ENCODE measurements at places on chromosomes 1 and 21. TPM values are rescaled to one million over a fixed set of nuclear protein-coding genes. Genes with fewer than 3 reads are reported as not detected.

The CYP4A11 gene
- total RNA-seq, result not detected

The CLCA1 gene
- total RNA-seq, result not detected

DNA sequence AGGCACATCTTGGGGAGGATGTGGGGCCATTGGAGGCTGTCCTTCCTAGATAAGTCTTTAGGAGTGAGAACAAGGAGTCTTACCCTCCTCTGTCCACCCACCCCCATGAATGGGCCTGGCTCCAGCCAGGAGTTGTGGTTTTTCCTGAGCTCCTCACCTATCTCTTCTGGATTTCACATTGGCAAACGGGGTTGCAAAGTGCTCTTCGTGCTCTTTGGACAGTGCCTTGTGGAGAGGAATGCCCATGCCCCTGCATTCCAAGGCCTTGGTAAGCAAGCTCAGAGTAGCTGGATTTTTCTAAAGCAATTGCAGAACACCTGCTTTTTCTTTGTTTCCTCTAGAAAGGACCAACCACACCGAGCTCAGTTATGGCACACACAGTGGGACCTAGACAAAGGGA, 152.1 kb upstream of the CAMK1G start:
- no peaks in the 10 kb centered on the region for H3K27me3 ChIP-seq
- no peak for DNase-seq
- H3K4me3 ChIP-seq, result no peak overlapping the region
- H3K4me1 ChIP-seq, result peaks cover 31% of the 10 kb centered on the region

The EDEM3 gene
- total RNA-seq, result 44.5 TPM

The ZBTB17 gene
- total RNA-seq, result 22.1 TPM

The ORC1 gene
- 15.5 TPM for total RNA-seq

DNA sequence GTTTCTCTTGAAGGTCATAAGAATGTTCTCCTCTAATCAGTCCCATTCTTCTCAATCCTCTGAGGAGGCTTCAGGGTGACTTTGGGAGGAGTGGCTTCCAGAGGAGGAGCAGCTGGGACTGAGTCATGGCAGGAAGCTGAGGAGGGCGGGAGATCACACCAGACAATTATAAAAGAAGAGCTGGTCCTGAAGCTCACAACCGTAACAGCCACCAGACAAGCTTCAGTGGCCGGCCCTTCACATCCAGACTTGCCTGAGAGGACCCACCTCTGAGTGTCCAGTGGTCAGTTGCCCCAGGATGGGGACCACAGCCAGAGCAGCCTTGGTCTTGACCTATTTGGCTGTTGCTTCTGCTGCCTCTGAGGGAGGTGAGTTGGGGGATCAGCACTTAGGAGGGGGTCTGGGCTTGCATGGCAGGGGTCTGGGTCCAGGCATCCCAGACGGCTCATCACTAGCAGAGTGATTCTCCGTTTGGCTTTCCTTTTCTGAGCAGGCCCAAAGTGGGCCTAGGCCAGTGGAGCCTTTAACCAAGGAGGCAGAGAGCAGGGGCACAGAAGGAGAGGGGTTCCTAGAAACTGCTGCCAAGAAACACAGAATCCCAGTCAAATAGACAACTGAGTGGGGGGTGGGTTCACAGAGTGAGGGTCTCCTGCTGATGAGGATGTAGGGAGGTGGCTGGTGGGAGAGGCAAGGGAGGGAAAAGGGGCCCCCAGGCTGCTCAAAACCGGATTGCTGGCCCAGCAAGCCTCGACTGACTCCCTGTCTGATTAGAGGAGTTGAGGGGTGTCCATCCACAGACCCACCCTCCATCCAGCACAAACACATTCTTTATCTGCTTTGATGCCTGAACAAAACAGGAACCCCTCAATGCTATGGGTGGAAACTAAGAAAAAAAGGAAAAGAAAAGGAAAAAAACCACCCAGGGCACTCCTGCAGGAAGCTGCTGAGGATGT, at the start of gene ECM1:
TSS of gene ECM1 (plus strand) at position 198 of the 953 bp plus-strand sequence. CDS start at position 299, 101 bp downstream.
- H3K27me3 ChIP-seq, result no peaks in the 10 kb centered on the region
- peaks cover 7% of the 10 kb centered on the region for H3K4me1 ChIP-seq
- peak; percentile 30 for DNase-seq
- H3K4me3 ChIP-seq, result no peak within 1 kb of the TSS

- no peak overlapping the region for H3K4me3 ChIP-seq
- no peak overlapping the region for H3K27ac ChIP-seq
- peak; percentile 84 for DNase-seq
These were observed 6.1 kb upstream of the ADAM15 start for GRCh38 chr1:155044812-155045657.

The PGLYRP4 gene
- total RNA-seq, result 0.38 TPM

GRCh38 chr1:235275836-235276235, 52.1 kb downstream of the ARID4B start:
- no peaks in the 10 kb centered on the region for H3K27me3 ChIP-seq
- no peak overlapping the region for H3K27ac ChIP-seq
- H3K4me3 ChIP-seq, result no peak overlapping the region
- H3K4me1 ChIP-seq, result peaks cover 20% of the 10 kb centered on the region
- DNase-seq, result no peak

DNA sequence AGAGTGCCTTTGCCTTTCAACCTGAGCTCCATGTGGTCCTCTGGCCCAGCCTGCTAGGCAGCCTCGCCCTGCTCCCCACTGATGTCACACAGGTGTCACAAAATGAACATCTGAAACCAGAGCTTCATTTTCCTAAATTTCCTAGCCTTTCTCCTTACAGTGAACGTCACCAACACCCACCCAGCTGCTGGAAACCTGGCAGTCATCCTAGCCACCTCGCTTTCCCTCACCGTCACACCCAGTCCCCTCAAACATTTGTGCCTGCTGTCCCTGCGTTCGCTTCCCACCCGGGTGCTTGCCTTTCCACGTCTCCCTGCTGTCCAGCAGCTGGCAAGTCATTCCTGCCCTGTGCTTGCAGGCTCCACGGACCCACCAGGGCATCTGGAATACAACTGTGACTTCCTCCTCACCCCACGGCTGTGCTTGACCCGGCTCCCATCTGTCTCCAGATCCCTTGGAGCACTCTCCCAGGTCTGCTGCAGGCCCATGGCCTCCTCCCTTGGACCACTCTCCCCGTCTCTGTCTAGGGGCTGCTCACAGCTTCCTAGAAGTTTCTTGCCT, 23.5 kb downstream of the ADARB1 start:
- peaks cover 46% of the 10 kb centered on the region for H3K27me3 ChIP-seq
- H3K4me3 ChIP-seq, result no peak overlapping the region
- H3K4me1 ChIP-seq, result no peaks in the 10 kb centered on the region
- no peak overlapping the region for H3K27ac ChIP-seq
- no peaks in the 10 kb centered on the region for H3K36me3 ChIP-seq

DNA sequence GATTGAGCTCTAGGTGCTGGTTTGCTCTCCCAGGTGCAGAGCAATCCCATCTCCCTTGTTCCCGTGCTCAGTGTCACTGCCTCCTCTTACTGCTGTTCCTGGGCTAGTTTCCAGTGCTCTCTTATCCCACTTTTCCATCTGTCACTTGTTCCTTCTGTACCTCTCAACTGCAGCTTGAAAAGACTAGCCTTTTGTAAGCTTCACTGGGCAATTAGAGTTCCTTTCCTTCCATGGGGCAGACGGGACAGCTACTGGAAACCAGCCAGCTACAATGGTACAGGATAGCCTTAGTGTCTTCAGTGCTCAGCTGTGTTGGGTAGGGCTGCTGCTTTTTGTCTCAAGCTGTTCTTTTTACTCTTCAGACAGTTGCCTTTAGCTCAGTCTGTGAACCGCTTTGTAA, 31.6 kb downstream of the AGT start:
- peak overlapping the region; percentile 87 for H3K27ac ChIP-seq
- peak overlapping the region; percentile 22 for H3K4me3 ChIP-seq

The APOBEC4 gene
- total RNA-seq, result not detected

DNA sequence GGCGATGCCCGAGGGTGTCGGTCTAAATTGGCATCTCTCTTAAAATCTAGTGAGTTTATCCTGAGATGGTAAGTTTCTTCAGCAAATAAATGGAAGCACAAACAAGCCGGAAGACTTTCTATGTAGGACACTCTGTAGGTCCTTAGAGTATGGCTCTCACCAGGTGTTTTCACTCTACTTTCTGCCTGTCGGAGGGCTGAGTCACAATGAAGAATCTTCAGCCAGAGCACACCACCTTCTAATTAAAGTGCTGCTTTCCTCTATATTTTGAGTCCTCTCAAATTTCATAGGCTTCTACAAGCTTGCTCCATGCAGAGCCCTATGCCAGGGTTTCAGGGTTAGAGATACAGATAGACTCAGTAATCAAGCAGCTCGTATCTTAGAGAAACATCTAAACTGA, 27.1 kb downstream of the KCNK1 start:
- no peak overlapping the region for H3K27ac ChIP-seq
- no peak for DNase-seq
- no peaks in the 10 kb centered on the region for H3K27me3 ChIP-seq
- H3K4me3 ChIP-seq, result no peak overlapping the region
- H3K36me3 ChIP-seq, result peaks cover 25% of the 10 kb centered on the region

DNA sequence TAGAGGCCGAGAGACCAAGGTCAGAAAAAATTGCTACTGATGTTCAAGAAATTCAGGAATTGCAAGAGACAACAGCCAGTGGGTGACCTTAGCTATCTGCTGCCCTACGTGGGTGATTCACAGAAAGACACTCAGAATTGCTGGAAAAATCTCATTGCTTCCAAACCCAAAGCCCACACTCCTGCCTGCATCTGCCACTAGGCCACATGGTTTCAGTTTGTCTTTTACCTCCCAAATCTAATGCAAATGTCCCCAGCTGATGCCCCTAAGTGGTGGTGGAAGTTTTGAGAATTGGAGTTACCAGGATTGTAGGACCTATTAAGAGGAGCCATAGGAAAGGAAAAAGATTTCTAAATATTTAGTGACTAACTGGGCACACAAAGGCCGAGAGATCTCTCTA, 341.5 kb upstream of the CHRM3 start:
- H3K27me3 ChIP-seq, result no peaks in the 10 kb centered on the region
- no peaks in the 10 kb centered on the region for H3K4me1 ChIP-seq
- DNase-seq, result no peak

GRCh38 chr1:150420560-150421265, 56.8 kb downstream of the RPRD2 start:
- peaks cover 12% of the 10 kb centered on the region for H3K36me3 ChIP-seq
- DNase-seq, result no peak
- no peak overlapping the region for H3K27ac ChIP-seq

DNA sequence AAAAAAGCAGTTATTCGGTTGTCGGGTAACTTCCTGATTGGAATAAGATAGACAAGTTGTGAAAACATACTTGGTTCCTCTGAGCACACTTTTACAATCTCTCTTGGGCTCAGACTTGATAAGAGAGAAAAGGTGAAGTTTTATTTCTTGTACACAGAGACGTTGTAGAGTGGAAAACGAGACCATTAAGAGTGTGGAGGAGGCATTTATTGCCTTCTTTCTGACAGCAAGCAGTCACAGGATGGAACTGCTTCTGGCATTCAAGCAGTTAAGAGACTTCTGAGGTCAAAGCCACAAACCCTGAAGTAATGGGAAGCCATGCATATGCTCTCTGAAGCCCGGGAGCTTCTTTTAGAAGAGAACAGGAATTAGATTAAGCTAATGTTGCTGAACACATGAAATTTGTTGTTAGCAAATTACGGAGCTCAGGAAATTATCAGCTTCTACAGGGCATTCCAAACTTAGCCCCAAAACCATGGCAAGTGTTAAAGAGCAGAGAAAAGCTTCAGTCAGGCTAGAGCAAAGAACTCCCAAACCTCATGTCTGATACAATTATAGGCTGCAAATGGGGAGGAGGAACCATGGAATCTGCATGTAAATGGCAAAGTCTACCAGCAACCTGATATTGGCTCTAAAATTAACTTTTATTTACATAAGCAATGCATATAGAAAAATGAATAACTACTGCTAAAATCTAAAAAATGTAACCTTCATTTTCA, 26.0 kb downstream of the S1PR1 start:
- H3K4me1 ChIP-seq, result peaks cover 23% of the 10 kb centered on the region
- no peak overlapping the region for H3K27ac ChIP-seq
- no peaks in the 10 kb centered on the region for H3K36me3 ChIP-seq
- DNase-seq, result no peak

The PM20D1 gene
- 0.26 TPM for total RNA-seq

GRCh38 chr1:214022229-214022791, 34.5 kb downstream of the PROX1 start:
- peaks cover 91% of the 10 kb centered on the region for H3K27me3 ChIP-seq
- no peak overlapping the region for H3K27ac ChIP-seq
- H3K4me3 ChIP-seq, result no peak overlapping the region
- no peaks in the 10 kb centered on the region for H3K4me1 ChIP-seq

DNA sequence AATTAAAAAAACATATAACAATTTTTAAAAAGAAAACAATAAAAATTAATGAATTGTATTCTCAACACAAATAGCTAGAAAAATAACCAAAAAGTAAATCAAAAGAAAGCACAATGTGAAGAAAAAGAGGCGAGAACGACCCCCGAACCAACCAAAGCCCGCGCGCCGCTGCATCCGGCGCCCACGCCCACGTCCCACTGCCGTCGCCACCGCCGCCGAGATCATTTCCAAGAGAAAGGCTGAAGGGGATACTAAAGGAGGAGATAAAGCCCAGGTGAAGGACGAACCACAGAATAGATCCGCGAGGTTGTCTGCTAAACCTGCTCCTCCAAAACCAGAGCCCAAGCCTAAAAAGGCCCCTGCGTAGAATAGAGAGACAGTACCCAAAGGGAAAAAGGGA, 11.8 kb upstream of the ABCB10 start:
- peaks cover 9% of the 10 kb centered on the region for H3K4me1 ChIP-seq
- DNase-seq, result no peak
- H3K27me3 ChIP-seq, result no peaks in the 10 kb centered on the region
- H3K27ac ChIP-seq, result no peak overlapping the region
- H3K4me3 ChIP-seq, result no peak overlapping the region
- H3K36me3 ChIP-seq, result no peaks in the 10 kb centered on the region

GRCh38 chr1:42891465-42892138, 45.2 kb downstream of the ZNF691 start:
- no peaks in the 10 kb centered on the region for H3K4me1 ChIP-seq
- H3K27me3 ChIP-seq, result peaks cover 45% of the 10 kb centered on the region
- no peak for DNase-seq

The CDK18 gene
- 42.1 TPM for total RNA-seq

- H3K27me3 ChIP-seq, result peaks cover 74% of the 10 kb centered on the region
- DNase-seq, result peak; percentile 78
- H3K4me3 ChIP-seq, result no peak overlapping the region
These were observed 8.0 kb upstream of the MAN1C1 start for GRCh38 chr1:25608488-25609178.

The VPS26C gene
- 30.6 TPM for total RNA-seq

The CTTNBP2NL gene
- 48.9 TPM for total RNA-seq

The GJA9 gene
- total RNA-seq, result 0.56 TPM

The CD84 gene
- total RNA-seq, result not detected

DNA sequence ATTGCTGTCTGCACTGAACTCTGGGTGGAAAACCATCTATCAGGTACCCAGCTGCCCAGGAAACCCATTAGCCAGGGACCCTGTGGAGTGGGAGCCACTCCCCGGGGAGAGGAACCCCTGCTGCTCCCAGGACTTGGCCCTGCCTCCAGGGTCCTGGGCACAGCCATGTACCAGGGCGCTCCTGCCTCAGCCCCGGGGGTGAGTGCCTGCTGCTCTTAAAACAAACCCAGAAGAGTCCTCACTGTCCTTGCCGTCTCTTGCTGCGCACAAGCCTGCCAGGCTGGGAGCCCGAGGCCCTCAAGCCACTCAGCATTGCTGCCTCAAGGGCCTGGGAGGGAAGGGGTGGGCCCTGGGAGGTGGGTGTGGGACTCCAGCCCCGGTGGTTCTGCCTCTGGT, 3.4 kb upstream of the SLC25A34 start:
- DNase-seq, result no peak
- no peak overlapping the region for H3K4me3 ChIP-seq
- H3K4me1 ChIP-seq, result no peaks in the 10 kb centered on the region
- no peak overlapping the region for H3K27ac ChIP-seq
- H3K27me3 ChIP-seq, result no peaks in the 10 kb centered on the region
